ENCODE measurements at places on chromosomes 3 and 15.

GRCh38 chr15:85950101-85950500 is 129.6 kb upstream of the AGBL1 start:
- no peak for DNase-seq

DNA sequence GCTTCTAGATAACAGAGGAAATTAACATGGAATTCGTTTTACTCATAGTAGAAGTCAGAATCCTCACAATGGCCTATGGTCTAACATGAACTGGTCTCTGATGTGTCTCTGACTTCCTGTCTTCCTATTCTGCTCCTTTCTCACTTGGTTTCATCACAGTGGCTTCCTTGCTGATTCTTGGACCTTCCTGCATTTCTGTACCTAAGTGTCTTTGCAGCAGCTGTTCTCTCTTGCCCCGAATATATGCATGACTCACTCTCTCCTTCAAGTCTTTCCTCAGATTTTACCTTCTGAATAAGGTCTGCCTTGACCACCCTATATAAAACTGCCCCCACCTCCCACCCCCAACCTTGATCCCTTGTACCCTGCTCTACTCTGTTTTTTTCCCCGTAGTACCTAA is 14.1 kb downstream of the ARL13B start:
- DNase-seq, result no peak

DNA sequence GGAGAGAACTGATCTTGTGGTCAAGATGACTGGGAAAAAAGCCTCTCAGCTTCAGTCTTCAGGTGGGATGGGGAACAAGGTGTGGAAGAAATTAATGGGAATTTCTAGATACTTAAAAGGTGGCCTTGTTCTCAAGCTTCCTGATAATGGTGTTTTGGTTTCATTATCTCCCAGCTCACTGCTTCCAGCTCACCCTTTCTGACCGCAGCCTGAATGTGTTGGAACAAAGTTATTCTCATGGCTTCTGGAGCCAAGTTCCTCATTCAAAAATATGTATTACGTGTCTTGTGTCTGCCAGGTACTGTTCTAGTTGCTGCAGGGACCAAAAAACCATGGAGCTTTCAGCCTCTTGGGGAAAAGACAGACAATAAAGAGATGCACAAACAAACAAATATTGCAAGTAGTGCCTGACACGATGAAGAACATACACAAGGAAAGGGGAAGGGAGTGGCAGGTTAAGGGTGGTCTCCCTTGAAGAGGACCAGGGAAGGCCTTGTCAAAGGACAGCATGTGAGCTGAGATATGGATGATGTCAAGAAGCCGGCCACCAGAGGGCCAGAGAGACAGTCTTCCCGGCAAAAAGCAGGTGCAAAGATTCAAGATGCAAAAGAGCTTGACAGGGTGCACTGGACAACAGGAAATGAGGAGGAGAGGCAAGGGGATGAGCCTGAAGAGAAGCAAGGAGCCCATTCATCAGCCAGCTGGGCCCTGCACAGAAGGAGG is 35.5 kb downstream of the ARRDC4 start:
- peak; percentile 20 for DNase-seq

- no peak for DNase-seq
Measured at GRCh38 chr3:9172851-9173321, 76.6 kb downstream of the SRGAP3 start.

DNA sequence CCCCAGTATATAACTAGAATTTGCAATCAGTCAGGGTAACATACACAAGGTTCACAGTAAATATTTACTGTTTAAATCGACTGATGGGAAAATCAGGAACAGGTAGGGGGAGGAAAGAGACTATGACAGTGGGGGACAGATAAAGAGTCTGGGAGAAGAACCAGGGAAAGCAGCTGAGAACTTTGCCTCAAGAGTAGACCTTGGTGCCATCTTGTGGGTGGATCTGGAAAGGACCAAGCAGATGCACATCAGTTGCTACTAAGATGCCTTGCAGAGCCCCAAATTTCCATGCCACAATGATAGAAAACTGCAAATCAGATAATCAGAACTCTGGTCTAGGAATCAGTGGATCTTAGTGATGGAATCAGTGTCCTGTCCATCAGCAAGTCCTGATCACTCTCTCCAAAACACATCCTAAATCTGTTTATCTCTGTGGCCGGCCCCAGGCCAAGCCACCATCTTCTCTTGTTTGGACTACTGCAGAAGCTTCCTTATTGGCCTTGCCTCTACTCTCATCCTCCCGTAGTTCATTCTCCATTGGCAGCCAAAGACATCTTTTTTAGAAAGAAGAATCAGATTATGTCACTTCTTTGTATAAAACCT is 62.7 kb downstream of the PDE8A start:
- no peak for DNase-seq

- no peak for DNase-seq
Measured at GRCh38 chr15:62391641-62392262, 226.7 kb upstream of the C2CD4B start.

GRCh38 chr3:135495891-135496290 is 469.6 kb upstream of the PPP2R3A start:
- DNase-seq, result no peak

GRCh38 chr3:62962714-62963113 is 87.5 kb upstream of the CADPS start:
- no peak for DNase-seq

- DNase-seq, result no peak
Measured at GRCh38 chr3:109384164-109384563, 46.8 kb upstream of the DPPA4 start.

GRCh38 chr3:60094392-60094947 is 1044.6 kb upstream of the CFAP20DC start:
- no peak for DNase-seq

- DNase-seq, result no peak
Measured at GRCh38 chr3:88152841-88153240, 3.1 kb downstream of the C3orf38 start.

DNA sequence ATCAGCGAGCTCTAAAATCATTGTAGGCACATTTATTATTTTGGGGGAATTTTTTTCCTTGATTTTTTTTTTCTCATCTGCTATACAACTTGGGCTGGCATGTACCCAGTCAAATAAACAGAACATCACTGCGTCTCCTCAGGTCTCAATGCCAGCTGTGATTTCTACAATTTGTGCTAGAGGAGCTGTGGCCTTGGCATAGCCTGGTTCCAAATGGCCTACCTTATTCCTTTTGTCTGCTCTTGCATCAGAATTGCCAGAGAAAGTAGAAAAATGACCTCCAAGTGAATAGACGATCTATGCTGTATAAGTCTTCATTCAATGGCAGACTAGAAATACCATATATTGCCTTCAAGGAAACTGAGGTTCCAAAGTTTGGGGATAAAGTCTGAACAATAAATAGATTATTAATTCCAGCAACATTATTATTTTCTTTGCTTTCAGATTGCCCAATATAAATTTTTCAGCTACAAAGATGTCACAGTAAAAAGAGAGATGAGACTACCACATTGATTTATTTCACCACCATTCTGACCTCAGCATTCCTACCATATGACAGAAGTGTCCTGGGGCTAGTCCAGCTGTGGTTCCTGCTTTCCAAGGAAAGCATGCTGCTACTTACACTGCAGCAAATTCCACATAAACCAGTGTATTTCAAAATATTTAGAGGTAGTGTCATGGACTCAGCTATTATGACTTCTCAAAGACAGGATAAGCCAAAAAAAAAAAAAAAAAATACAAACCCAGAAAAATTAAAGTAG is 493.9 kb upstream of the ZNF385D start:
- DNase-seq, result no peak

GRCh38 chr15:34233614-34234013 is 8.8 kb downstream of the EMC4 start:
- no peak for DNase-seq

DNA sequence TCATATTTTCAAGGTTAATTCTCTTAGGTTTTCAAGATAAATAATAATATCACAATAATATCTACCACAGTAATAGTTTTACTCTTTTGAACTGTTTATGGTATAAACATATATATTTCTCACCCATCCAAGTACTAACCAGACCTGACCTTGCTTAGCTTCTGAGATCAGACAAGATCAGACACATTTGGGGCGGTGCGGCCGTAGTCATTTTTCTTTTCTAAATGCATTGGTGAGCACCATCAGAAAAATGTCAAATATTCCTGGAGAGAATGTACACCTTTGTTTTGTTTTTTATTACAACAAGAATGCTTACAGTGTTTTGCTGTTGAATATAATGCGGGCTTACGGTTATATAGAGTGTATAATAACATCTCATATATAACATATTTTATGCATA is 267.8 kb downstream of the ADAMTS17 start:
- DNase-seq, result no peak

DNA sequence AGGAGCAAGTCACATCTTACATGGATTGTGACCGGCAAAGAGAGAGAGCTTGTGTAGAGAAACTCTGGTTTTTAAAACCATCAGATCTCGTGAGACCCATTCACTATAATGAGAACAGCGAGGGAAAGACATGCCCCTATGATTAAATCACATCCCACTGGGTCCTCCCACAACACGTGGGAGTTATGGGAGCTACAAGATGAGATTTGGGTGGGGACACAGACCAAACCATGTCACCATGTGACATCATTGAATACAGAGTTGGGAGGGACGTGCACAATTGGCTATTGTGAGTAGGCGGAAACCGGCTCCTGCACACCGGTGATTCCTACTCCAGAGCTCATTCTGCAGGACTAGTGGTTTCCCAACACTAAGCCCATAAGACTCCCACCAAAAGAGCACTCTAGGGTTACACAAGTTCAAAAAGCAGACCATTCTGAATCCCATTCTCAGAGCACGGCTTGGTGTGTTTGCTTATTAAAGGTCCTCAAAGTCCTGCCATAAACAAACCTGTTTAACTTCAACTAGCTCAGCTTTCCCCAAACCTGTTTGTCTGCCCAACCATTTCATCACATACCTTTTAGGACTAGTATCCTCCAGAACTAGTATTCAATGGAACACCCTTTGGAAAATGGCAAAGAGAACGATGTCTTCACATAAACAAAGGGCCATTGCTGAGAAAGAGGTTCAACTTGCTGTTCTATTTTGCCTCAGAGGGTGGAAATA is 167.6 kb downstream of the TLE3 start:
- no peak for DNase-seq
